ENCODE measurements at places on chromosomes 1 and 21.

DNA sequence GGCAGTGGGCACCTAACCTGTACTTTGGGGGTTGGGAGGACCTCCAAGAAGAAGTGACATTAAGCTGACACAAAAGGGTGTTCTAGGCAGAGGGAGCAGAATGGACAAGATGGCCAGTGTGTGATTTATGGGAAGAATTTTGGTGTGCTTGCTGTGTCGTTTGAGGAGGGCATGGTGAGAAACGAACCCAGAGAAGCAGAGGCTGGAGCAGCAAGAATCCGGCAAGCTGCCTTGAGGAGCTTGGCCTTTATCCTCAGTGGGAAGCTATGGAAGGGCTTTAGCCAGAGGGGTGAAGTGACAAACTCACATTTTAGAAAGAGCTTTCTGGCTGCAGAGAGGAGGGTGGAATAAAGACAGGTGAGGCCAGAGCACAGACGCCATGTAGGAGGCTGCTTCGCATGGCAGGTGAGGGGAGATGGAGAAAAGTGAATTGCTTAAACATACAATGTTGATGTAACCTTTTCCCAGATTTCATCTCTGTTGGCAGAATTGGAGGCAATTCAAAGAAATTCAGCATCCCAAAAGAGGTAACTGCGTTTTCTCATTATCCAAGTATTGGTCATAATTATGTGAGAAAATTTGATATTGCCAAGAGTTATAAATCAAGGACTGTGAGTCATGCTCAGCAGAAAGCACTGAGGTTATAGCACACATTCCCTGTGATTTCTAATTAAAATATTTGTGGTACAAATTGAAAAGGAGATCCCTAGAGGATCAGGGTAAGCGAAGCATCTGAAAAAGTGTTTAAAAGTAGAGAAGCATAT, 26.5 kb downstream of the TRIM45 start:
- no peak for DNase-seq

DNA sequence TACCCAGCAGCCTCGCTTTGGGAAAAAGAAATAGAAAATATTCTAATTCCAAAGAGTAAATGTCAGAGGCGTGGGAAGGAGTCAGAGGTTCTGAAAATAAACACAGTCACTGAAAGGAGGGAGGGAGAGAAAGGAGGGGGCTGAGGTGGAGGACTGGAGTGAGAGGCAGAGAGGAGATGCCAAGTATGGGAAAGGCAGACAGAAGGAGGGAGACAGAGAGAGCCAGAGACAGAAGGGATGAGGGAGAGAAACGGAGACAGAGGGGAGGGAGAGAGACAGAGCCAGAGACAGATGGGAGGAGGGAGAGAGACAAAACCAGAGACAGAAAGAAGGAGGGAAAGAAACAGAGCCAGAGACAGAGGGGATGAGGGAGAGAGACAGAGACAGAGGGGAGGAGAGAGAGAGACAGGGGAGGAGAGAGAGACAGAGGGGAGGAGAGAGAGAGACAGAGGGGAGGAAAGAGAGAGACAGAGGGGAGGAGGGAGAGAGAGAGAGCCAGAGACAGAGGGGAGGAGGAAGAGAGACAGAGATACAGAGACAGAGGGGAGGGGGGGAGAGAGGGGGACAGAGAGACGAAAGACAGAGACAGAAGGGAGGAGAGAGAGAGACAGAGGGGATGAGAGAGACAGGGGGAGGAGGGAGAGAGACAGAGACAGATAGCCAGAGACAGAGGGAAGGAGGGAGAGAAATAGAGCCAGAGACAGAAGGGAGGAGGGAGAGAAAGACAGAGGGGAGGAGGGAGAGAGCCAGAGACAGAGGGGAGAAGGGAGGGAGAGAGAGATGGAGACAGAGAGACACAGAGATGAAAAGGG, 525.5 kb downstream of the MATN1 start:
- no peak for DNase-seq

DNA sequence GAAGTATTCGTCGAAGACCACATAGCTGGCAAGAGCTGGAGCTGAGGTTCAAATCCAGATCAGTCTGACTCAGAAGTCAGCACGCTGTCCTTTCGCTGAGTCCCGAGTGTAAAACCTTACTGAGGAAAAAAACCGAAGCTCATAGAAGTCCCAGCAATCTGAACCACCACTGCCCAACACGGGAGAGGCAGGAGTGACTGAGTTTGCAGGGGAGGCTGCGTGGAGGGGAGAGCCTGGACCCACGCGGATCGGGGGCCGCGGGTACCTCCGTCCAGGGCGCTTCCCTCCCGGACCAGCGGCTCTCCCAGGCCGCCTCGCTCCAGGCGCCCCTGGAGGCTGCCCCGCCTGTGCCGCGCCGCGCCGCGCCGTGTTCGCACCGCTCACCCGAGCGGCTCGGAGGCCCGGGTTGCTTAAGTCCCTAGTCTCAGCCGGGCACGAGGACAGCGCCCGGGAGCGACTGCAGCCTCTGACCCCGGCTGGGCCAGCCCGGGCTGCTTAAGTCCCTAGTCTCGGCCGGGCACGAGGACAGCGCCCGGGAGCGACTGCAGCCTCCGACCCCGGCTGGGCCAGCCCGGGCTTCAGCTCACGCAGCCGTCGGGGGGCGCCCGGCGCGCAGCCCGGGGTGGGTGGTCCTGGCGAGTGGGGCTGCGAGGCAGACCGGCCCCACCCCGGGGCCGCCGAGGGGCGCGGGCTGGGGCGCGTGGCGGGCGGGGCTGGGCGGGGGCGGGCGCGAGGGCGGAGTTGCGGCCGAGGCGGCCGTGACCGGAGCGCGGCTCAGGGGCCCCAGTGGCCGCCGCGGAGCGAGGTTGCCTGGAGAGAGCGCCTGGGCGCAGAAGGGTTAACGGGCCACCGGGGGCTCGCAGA, at the start of gene ADAMTSL4:
ADAMTSL4 (plus strand) TSS at position 777 of the 864 bp plus-strand sequence. CDS start 2,881 bp downstream, outside the sequence.
- DNase-seq = no peak

DNA sequence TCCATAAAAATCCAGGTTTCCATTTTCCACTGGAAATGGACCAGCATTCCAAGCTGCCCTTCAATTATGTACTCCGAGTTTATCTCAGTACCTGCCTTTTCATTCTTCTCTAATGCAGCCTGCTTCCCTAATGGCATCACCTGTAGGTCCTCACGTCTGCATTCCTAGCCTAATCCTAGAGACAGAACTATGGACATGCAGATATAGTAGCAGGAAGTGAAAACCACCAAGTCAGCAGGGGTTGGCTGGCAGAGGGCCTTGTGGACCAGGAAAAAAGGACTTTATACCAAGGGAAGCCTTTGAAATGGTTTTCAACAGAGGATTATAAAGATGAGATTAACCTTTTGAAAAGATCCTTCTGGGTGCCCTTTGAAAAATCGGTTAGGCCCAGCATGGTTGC, 135.7 kb upstream of the L1TD1 start:
- no peak for DNase-seq

- no peak for DNase-seq
These were observed 52.1 kb upstream of the ADARB1 start for GRCh38 chr21:45022348-45022675.

DNA sequence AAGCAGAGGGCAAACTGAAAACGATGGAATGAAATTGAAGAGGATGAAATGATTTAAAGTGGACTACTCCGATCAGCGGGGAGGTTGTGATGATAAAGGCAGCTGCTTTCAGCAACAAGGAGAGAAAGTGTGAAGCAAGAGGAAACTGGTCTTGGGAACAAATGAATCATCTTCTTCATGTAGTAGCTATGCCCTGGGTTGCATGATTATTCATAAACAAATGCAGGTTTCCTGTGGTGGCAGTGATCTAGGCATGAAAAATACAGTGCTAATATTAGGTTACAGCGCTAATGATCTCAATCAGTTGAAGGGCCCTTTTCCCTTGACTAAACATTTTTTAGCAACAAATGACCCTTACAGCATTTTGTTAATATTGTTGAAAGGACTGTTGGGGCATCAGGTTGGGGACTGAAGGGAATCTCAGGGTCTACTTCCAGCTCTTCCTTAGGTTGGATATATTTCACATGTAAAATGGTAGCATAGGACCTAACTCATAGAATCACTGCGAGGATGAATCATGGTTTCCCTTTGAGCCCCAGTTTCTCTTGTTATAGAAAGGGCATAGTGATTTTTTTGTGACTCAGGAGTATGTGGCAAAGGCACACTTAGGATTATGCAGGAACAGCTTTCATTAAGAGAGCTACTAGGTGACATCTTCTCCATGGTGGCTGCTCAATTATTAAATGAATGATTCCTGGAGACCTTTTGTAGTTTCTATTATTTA, 1.9 kb upstream of the ZFYVE9 start:
- peak; percentile 3 for DNase-seq

DNA sequence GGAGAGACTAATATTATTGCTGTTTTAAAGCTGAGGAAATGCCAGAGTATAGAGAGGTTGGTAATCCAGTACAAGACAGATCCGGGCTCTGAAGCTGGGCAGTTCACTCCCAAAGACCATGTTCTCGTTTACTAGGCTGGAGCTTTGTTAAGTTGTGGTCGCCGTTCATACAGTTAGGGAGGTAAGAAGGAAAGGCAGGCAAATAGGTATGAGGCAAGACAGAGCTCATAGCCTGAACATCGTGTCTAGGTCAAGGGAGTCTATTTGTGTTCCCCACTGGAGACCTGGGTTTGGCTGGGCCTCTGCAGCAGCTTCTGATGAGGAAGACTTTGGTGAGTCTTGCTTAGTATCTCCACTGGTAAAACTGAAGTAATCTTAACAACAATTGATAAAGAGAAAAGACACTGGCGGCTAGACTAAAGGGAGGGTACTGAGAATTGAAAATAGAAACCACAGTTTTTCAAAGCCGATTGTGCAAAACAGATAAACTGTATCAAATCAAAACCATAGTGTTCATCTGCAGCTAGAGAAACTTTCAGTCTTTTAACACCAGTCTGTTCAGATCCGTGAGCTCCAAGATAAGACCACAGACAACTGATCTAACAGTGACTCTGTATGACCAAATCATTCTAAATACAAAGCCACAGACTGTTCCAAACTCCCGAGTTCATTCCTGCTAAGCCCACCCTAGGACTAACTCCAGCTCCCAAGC, 217.0 kb upstream of the FAM78B start:
- DNase-seq = no peak

DNA sequence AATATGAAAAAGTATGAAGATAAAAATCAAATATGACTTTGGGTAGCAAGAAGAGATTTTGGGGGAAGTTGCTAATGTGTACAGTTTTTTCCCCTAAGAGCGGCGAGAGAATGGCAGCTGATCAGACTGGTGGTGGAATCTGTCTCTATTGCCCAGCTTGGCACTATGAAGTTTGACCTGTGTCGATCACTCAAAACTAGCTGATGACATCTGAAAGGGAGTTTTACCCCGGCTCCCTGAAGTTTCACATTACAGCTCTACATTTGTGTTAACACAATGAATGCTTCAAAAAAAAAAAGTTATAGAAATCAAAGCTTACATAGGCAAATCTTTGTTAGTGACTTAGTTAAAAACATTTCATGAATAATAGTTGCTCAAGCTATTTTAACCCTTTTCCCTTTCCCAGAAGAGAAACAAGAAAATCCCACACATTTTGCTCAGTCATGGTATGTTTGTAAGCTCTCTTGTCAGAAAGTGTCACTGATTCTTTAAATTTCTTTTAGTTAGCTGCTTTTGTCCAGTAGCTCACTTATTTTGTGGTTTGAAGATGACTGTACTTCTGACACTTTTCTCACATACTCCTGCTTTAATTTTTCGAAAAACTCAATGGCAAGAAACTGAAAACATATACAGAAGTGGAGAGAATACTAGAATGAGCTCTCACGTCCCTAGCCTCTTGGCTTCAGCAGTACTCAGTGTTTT, 41.3 kb downstream of the DYRK1A start:
- DNase-seq = no peak

- DNase-seq = no peak
These were observed 28.5 kb upstream of the HYI start for GRCh38 chr1:43482215-43482614.

- no peak for DNase-seq
These were observed 39.3 kb downstream of the TRIM62 start for GRCh38 chr1:33142483-33143064.

DNA sequence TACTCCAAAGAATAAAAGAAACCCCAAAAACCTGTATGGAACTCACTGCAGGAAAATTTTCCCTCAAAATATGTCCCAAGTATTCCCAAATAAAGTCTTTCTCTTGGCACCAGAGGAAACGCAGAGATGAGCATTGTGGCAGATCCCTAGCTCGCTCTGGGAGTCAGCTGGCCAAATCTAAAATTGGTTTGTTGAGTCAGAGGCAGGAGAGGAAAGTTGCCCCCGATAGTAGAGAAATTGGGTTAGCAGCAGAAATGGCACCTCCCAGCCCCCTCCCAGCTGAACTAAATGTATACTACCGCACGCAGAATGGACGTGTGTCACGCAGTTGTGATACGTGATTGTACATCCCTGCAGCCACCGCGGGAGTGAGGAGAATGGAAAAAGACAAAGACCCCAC, 39.9 kb upstream of the TARBP1 start:
- no peak for DNase-seq

DNA sequence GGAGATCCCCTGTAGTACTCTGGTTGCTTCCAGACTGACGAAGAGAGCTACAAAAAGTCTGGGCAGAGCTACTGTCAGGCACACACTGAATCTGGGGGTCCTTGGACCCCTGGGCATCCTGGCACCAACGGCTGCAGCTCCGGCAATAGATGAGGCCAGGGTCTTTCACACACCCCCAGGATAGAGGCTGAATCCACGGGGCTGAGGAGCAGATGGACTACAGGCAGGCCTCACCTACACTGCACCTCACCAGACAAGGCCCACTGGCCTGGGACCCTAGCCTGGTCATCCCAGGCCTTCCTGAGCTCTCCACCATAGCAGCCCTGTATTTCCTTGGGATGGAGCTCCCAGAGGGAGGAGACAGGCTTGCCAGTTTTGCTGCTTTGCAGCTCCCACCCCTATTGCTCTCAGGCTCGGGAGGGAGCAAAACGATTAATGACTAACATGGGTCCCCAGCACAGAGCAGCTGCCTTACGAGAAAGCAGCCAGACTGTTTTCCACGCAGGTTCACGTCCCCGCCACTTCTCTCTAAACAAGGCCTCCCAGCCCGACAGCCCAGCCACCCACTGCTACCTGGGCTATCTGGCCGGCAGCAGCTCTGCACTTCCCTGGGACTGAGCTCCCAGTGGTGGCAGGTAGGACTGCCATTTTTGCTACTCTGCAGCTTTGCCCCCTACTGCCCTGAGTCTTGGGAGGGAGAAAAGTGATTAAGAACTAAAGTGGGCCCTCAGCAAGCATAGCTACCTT, 1022.5 kb upstream of the ADGRL2 start:
- DNase-seq = no peak

GRCh38 chr1:20634594-20635084, 1.4 kb downstream of the PINK1 start:
- no peak for DNase-seq

GRCh38 chr1:167439301-167439988, 78.9 kb downstream of the CD247 start:
- DNase-seq = no peak

GRCh38 chr21:41102281-41102680, 65.7 kb upstream of the BACE2 start:
- DNase-seq = no peak

GRCh38 chr21:43307677-43308070, 119.3 kb downstream of the SIK1 start:
- no peak for DNase-seq

GRCh38 chr1:159076438-159077119, at the start of gene AIM2:
AIM2 (minus strand) TSS chr1:159076766; CDS start chr1:159073499, 3,267 bp downstream.
- no peak for DNase-seq
